ENCODE measurements at places on chromosomes 16 and 17.

DNA sequence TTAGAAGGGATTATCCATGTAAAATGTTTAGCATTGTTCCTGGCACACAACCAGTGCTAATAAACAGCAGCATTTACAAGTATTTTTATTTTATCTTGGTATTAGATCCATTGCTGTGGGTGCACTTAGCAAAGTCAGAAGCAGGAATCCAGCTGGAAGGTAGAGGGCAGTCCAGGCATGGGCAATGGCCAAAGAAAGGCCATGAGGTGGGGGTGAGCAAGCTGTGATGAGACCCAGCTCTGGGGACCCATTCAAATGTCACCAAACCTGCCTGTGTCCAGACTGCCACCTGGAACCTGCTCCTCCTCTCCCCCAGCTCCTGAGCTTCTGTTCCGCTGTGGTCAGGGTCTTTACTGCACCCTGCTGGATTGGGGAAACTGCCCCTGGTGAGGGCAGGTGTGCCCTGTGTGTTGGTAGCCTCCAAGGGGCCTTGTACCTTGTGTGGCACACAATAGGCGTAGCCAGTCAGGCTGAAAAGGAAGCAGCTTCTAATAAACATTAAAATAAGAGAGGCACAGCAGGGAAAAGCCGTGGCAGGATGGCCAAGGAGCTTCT, 118.0 kb upstream of the CRHR1 start:
- no peak for DNase-seq

GRCh38 chr17:57405491-57406072, 149.3 kb downstream of the MSI2 start:
- DNase-seq, result no peak

DNA sequence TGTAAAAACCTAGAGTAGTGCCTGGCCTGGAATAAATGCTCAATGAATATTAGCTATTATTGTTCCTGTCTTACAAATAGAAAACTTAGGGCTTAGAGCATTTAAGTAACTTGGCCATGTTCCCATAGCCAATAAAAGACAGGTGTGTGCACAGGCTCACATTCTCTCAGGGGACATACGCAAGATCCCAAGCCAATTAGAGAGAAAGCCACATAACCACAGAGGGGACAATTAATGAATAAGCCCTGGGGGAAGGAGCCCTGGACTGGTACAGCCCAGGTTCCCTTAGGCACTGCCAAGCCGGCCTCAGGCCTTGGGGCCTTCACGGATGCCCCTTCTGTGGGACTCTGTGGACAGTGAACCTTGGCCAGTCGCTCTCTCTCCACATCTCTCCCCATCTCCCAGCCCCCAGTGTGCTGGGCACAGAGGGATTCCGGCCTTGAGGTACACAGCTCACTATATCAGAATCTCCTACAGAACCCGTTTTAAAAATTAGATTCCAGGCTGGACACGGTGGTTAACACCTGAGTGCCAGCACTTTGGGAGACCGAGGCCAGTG, 27.3 kb upstream of the ABCC12 start:
- no peak for DNase-seq

DNA sequence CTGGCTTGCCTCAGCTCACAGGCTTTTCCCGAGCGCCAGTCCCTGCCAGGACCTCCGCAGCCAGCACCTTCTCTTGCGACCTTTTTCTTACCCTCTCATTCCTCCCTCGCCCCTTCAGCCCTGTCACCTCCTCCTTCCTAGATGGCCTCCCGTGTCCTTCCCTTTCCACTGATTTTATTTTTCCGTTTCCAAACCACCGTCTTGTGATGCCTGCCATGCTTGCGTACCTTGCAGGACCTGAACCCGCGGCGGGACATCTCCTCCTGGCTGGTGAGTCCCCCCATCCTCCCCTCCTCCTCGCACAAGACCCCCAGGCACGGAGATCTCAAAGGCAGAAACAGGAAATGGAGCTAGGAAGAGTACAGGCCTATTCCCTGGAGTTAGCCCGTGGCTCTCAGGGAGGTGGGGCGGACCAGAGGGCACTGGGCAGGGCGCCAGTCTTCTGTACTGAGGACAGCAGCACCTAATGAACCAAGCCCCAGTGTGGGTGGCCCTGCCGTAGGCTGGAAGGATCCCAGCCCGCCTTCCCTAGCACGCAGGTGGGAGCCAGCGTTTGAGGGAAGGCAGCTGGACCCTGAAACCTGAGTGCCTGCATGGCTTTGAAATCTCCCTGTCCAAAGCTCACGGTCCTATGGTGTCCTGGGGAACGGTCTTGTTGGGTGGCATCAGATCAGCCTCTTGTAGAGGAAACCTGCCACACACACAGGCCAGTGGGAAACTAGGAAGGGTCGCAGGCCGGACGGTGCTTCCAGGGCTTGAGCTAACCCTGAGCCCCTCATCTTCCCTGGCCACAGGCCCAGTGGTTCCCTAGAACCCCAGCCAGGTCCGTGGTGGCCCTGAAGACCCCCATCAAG, 612 bp downstream of the CISD3 start:
- peak; percentile 78 for DNase-seq

DNA sequence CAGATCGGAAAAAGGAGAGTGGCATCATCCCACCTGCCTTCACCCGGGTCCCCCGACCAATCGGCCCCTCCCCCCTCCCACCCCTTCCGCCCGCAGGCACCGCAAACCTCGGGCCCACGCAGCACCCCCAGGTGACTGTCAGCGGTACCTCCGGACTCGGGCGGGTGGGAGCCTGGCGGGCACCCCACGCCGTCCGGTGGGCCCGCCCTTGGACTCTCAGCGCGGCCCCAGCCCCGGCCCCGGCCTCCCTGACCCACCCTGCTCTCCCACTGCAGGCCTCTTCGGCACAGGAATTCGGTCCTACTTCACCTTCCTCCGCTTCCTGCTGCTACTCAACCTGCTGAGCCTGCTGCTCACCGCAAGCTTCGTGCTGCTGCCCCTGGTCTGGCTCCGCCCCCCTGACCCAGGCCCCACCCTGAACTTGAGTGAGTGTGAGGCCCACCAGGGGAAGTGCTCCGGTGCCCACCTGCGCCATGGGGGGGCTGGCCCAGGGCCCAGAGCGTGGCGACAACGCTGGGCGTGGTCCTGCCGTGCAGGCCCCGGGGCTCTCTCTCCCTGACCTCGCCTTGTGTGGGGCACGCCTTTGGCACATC, 1.6 kb downstream of the TMC8 start:
- peak; percentile 67 for DNase-seq

DNA sequence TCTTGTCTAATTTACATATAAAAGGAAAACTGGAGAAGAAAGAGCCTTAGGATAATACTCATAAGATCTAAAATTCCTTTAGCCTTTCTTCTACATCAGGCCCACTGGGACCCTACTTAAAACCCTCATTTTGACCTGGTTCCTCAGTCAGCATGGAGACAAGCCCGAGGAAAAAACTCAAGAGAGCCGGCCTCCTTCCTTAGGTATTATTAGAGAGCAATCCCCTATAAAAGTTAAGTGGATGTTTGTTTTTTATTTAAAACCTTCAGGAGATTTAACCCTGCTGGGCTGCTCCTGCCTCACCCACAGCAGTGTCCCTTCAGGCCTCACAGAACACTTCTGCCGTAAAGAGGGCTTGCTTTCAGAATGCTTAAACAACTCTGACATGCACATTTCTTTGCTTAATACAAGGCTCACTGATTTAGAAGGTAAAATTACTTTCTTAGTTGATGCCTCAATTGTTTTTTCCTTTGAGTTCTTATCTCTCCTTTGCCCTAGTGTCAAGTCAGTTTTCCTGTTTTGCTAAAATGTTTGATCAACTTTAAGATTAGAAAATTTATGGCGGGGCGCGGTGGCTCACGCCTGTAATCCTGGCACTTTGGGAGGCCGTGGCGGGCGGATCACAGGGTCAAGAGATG, 145.6 kb upstream of the TBX2 start:
- no peak for DNase-seq

- DNase-seq, result peak; percentile 98
Measured at GRCh38 chr17:71032746-71033273, 863.5 kb downstream of the KCNJ2 start.

- peak; percentile 93 for DNase-seq
Measured at GRCh38 chr16:84730406-84731106, 30.8 kb downstream of the USP10 start.

DNA sequence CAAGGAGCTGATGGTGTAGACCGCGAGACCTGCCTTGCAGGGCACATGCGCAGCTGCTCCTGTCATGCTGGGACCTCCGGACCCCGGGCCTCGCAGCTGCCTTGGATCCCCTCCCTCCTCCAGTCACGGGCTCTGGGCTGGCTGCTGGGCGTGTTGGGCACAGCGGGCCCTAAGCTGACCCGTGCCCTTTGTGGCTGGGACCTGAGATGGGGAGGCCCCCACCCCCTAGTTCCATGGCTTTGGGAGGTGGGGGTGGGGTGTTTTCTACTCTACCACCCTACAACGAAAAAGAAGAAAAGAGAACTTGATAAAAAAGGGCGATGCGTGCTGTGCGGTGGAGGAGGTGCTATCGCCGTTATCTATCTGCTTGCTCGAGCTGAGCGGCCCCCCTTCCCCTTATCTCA, 14.5 kb downstream of the ZFPM1 start:
- DNase-seq, result no peak

- DNase-seq, result no peak
Measured at GRCh38 chr17:50918933-50919296, 52.8 kb upstream of the TOB1 start.

GRCh38 chr16:65079549-65079948, 42.3 kb downstream of the CDH11 start:
- DNase-seq, result no peak

DNA sequence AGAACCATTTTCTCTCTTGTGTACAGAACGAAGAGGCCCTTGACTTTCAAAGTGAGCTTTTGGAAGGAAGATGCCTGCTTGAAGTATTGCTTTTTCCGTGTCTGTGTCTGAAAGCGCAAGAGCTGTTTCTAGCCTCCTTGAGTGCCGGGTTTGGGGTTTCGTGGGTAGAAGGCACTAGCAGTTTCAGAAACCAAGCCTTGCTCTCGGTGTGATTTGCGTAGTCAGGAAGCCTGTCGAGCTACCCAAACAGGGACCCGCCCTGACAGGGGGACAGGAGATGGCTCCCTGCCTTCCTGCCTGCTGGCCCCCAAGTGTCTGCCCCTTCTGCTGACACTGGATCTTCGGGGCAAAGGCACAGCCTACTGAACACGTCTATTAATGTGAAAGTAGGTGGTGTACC, 322.0 kb downstream of the MAF start:
- no peak for DNase-seq

- no peak for DNase-seq
Measured at GRCh38 chr16:56295059-56295665, 103.9 kb downstream of the GNAO1 start.

GRCh38 chr17:40833882-40834281, 11.5 kb upstream of the KRT10 start:
- DNase-seq, result no peak

GRCh38 chr17:77857613-77858012, 100.9 kb upstream of the TNRC6C start:
- DNase-seq, result no peak

- DNase-seq, result no peak
Measured at GRCh38 chr16:66470556-66470955, 43.5 kb downstream of the BEAN1 start.

DNA sequence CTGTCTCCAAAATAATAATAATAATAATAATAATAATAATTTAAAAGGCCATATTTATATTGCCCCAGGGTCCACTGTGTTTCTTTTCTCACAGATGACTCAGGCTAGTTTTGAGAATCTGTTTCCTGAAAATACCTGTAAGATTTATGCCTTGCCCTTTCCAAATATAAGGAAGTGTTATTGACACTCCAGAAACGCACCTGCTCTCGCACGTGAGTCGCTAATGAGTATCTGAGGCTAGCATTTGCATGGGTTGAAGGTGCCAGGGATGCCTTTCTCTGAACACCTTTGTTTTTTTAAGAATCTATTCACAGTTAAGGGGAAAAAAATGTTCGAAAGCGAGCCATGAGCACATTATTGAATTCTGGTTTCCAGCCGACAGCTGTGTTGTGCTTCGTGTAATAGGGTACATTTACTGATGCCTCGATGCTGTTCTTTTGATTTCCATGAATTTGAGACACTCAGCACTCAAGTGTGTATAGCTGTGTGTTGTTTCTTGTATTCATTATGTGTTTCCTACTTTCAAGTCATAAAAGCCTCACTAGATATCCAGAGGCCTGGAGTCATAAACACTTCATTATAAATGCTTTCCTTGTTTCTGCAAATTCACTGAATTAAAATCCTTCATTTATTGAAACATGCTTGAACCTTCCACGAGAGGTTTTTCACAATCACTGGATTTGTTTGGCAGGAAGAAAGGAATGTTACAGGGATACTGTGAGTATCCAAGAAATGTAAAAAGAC, 45.0 kb upstream of the NOL11 start:
- no peak for DNase-seq

DNA sequence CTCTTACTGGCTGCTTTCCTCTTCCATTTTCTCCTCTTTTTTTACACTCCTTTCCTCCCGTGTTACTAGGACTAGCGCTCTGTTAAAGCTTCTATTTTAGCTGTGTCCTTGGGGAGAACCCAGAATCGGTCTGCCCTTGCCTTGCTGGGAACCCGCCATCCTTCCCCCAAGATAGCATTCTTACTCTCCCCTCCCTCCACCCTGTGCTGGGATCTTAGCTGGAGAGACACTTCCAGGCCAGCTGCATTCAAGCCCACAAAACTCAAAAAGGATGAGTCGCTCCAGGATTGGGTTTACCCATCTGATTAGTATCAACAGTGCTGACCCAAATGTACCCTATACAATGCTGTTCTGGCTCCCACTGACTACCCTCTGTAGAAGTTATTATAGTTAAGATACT, 200.5 kb upstream of the ASIC2 start:
- no peak for DNase-seq

DNA sequence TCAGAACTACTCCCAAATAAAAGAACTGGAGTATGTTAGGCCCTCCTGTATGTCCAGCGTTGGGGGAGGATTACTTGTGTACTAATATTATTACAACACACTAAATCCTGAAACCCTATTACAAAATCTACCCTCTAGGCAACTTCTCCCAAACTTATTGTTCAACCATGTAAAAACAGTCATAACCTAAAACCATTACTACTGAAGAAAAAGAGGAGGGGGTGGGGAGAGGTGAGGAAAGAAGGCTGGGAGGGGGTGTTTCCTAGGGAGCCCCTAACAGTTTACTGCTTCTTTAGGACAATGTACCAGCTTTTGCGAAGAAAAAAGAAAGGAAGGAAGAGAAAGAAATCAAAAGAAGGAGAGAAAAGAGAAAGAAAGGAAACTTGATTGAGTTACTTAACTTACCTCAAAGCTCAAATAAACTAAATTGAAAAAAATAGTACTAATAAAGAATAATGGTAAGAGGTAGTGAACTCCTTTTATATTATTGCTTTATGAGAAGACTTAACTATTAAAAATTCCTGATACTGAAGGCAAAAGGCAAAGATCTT, 2.3 kb downstream of the SALL1 start:
- DNase-seq, result no peak

Measured in mesendoderm (in vitro differentiated cells).